ENCODE measurements at places on chromosomes 13 and 19. TPM values are rescaled to one million over a fixed set of nuclear protein-coding genes. Genes with fewer than 3 reads are reported as not detected.

The PROSER3 gene
- 19.6 TPM for total RNA-seq

DNA sequence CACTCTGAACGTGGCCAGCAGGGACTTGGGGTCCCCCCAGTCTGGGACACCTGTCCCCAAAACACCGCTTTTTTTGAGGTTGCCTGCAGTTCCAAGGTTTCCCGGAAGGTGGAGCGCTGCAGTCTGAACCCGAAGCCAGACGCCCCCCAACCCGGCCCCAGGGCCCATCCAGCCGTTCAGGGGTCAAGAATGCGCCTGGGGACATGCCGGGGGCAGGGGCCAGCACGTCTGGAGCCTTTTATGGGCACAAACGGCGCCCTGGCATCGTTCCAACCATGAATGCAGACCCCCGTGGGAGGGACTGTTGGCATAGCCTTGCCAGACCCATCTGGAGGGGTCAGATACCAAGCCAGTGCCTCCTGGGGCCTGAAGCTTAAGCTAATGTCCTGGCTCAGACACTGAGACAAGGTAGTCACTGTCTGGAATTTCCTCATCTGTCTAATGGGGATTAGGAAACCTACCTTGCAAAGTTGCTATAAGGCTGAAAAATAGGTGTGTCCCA is 6.9 kb downstream of the S1PR5 start:
- H3K4me3 ChIP-seq = no peak overlapping the region
- H3K27ac ChIP-seq = no peak overlapping the region
- no peaks in the 10 kb centered on the region for H3K36me3 ChIP-seq
- no peak for DNase-seq
- no peaks in the 10 kb centered on the region for H3K4me1 ChIP-seq

GRCh38 chr13:44148159-44148914 is 225.3 kb upstream of the SERP2 start:
- no peak overlapping the region for H3K4me3 ChIP-seq
- DNase-seq = no peak
- no peak overlapping the region for H3K27ac ChIP-seq
- H3K4me1 ChIP-seq = no peaks in the 10 kb centered on the region
- H3K27me3 ChIP-seq = no peaks in the 10 kb centered on the region

The PSPN gene
- total RNA-seq = 1.0 TPM

- H3K4me3 ChIP-seq = no peak overlapping the region
- no peak overlapping the region for H3K27ac ChIP-seq
- DNase-seq = no peak
Observed at GRCh38 chr19:19179548-19180441, 9.7 kb upstream of the MEF2B start.

The CKM gene
- not detected for total RNA-seq

DNA sequence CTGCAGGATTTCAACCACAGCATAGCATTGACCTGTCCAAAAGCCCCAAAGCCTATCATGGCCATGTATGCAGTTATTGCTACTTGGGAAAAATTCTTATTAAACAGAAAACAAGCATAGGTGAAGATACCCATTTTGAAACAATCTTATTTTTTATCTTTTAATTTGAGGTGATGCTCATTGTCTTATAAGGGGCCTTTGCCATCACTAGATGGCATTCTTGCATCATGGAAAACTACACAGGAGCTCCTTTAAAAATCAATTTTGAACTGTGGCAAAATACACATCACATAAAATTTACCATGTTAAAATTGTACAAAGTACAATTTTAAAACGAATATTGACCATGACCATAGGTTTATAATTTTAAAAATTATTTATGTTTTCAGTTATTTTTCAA is 38.9 kb upstream of the ZNF835 start:
- no peak overlapping the region for H3K4me3 ChIP-seq
- no peaks in the 10 kb centered on the region for H3K27me3 ChIP-seq
- H3K4me1 ChIP-seq = no peaks in the 10 kb centered on the region
- H3K27ac ChIP-seq = no peak overlapping the region

The RETN gene
- not detected for total RNA-seq

GRCh38 chr13:44429311-44429710 is 55.7 kb downstream of the SERP2 start:
- H3K36me3 ChIP-seq = peaks cover 3% of the 10 kb centered on the region
- no peaks in the 10 kb centered on the region for H3K27me3 ChIP-seq
- no peak overlapping the region for H3K27ac ChIP-seq
- H3K4me3 ChIP-seq = no peak overlapping the region
- DNase-seq = no peak

DNA sequence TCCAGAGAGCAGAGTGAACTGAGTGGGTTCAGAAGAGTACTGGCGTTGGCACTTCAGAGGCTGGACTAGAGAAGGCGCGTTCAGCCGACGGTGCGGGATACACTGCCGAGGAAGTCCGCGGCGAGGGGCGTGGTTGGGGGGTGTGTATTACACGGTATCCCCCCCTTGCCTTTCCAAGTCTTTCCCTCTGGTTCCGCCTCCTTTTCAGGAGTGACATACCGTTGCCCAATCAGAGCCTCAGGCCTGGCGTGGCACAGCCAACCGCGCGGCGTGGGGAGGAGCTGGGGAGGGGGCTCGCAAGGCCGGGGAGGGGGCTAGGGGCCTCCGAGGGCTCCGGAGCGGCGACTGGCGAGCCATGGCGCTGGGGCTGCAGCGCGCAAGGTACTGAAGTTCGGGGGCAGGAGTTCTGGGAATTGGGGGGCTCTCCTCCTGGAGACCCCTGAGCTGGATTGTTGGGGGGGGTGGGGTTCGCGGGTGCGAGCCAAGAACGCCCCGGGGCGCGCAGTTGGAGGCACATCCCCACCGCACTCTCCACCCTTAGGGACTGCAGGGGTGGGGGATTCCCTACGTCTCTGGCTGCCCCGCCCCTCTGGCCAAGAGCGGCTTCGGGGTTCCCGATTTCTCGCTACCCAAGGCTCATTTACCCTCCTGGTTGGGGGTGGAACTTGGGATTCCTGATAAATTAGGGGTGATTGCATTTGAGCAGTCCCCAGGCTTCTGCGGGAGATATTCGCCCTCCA is at the start of gene HIF3A:
HIF3A (plus strand) TSS at position 321 of the 740 bp plus-strand sequence; CDS start at position 356, 35 bp downstream.
- H3K4me3 ChIP-seq = no peak within 1 kb of the TSS
- DNase-seq = peak; percentile 84
- H3K27ac ChIP-seq = no peak within 1 kb of the TSS
- no peaks in the 10 kb centered on the region for H3K4me1 ChIP-seq
